ENCODE measurements at places on chromosomes 2 and 18.

DNA sequence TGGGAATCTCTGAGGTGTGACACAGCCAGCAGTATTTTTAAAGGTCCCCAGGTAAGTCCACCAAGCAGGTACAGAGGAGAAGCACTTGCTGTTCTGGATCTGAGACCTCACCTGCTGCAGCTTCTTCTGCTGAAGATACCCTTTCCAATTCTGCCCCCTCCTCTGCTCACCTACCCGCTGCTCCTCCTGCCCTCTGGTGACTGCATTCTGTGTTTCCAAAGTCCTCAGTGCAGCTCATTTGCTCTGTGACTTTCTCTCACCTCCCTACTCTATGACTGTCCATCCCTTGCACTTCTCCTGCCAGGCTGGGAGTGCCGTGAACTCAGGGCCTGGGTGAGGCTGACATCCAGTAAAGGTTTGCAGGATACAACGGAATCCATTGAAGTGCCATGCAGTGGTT lies 205.2 kb upstream of the LYPD1 start:
- DNase-seq: no peak

- no peak for DNase-seq
These were observed 45.3 kb upstream of the PSME4 start for GRCh38 chr2:54015798-54016699.

- DNase-seq: no peak
These were observed 130.5 kb downstream of the ZNF516 start for GRCh38 chr18:76364282-76365259.

- no peak for DNase-seq
These were observed 182.7 kb upstream of the EPC2 start for GRCh38 chr2:148461876-148462275.

DNA sequence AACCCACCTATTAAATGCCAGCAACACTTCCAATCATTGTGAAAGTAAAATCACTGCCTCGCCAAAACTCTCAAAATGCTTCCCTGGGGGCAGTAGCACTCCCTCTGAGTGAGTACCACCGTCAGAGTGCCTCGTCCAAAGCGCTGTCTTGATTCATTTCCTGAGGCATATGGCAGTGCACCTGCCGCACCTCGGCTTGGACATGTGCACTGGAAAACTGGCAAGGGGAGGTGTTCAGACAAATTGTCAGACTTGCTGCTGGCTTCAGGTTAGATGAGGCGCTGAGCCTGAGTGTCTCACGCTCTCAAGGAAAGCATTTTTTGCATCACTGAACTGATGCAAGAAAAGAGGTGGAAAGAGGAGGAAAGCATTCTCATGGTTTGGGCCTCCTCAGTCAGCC lies 132.8 kb downstream of the ATL2 start:
- DNase-seq: no peak

GRCh38 chr2:200786423-200786822 lies 25.3 kb upstream of the BZW1 start:
- DNase-seq: no peak

All from COR-L47 (cell line).